Fibroblast of skin of right quadriceps (primary cell): ENCODE measurements at places on chromosomes 4 and X.
A peak's percentile ranks its signal among the peaks of the same experiment; 100 is the strongest.

GRCh38 chrX:118499295-118499694, 3.7 kb downstream of the DOCK11 start:
- no peak for DNase-seq

GRCh38 chr4:100208459-100208858, 18.2 kb upstream of the DDIT4L start:
- peak; percentile 18 for DNase-seq

- DNase-seq = peak; percentile 0
These were observed 453.1 kb downstream of the TRAM1L1 start for GRCh38 chr4:116632269-116632668.

GRCh38 chrX:5907207-5907606, 321.5 kb downstream of the NLGN4X start:
- no peak for DNase-seq

DNA sequence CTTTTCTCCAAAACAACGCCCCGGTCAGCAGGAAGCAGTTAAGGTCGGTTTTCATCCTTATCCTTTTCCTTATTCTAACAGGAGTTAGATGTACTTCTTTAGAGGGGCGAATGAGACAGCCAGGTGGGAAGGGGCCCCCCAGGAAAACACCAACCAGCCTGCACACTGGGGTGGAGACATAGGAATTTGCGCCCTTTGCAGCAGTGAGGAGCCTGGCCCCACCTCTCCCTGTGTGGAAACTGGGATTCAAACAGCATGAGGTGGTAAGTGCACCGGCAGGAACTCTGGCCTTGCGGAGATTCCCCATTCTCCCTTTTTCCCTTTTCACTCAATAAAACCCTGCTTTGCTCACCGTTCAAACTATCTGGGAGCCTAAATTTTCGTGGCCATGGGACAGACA, 8.0 kb upstream of the FAM47C start:
- DNase-seq = no peak

DNA sequence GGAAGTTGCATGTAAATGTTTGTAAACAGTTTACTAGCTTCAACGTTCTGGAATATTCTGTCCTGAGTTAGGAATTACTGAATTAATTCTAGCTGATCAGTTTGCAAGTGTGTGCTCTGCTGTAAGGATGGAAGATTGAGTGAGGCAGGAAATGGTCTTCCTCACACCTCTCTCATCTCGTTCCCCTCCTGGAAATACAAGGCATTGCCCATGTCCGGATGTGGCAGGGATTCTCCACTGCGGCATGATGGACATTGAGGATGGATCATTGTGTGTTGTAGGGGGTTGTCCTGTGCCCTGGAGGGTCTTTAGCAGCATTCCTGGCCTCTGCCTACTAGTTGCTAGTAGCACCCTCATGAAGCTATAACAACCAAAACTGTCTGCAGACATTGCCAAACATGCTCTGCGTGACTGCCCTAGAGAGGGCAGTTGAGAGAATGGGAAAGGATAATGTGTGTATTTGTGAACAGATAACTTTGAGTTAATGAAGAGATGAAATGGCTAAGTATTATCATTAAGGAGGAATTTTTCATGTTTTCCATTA, 12.6 kb downstream of the CA5B start:
- no peak for DNase-seq

DNA sequence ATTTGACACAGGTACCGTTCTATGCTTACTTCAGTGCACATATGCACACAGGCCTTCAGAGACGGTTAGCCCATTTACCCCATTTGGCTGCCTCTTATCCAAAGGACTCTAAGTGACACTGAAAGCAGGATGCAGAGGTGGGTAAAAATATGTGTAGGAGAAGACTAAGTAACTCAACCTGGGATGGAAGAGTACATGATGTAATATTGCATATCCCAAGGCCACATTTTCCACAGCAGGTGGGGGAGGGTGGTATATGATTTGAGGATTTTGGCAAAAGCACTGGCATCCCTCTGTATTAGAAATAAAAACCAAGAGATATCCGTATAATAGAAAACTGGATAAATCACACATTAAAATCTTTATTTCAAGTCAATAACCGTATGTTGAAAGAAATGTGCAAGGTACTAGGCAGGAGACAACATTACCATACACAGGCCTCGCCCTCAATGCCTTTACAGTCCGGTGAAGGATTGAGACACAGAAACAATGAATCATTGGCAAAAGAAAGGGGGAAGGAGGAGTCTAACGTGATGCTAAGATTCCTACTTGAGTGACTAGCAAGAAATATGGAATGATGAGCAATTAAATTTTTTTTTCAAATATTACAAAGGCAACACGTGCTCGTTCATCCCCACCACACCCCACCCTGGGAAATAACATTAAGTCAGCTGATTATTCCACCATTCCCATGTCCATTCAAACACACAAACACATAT, 161.0 kb upstream of the RASGEF1B start:
- DNase-seq = peak; percentile 53

DNA sequence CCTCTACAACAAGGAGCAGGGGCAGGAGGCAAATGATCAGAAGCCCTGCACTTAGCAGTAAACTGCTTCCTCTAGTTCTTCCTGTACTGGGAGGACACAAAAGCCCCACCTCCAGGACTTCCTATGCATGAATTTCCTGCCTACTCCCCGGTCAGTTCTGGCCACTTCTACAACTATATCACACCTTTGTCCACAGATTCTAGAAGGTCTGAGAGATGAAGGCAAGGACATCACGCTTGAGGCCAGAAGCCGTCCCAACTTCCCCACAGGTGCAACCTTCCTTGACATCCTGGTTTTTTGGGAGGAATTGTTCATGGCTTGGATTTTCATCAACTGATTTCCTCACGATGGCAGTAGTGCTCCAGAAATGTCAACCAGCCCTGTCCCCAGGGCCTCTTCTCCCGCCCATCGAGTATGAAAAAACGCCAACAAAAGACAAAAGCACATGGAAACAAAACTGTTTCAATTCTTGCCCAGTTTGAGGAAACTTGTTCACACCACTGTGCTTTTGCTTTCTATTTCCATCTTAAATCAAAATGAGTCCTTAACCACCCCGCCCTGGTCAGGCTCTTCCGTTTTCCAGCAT, 206.5 kb upstream of the STK26 start:
- no peak for DNase-seq

- no peak for DNase-seq
These were observed 1447.1 kb downstream of the PCDH19 start for GRCh38 chrX:98962996-98963395.

DNA sequence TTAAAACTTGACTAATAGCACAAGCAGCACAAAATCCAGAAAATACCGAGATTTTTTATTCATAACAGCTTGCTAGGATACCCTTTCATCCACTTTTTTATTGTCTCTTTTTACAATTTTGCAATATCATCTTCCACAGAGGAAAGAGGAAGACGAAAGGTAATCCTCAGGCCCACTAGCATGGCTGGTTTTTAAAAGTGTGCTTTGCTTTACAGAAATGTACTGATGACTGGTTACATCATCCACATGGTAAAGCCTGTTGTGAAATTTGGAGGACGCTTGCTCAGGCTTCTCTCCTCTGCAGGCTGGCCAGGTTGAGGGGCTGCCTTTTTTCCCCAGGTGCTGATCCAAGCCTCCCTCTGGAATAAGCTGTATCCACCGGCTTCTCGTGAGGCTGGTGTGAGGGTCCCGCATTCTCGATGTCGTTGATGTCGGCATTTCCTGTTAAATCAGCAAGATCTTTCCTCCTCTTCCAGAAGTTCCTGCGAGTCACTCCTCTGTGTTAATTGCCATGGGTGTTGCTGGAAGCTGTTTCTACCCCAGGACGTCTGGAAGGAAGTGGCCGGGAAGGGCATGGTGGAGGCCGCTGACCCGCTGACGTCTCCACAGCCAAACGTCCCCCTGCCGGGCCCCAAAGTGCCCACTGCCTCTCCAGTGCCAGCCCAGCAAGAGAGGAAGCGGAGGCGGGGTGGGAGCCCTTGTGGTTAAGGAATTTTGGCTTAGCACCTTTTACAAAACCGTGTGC, 5.8 kb upstream of the DGKQ start:
- DNase-seq = peak; percentile 44

- DNase-seq = no peak
These were observed 19.9 kb upstream of the TRIM61 start for GRCh38 chr4:164997324-164997723.

DNA sequence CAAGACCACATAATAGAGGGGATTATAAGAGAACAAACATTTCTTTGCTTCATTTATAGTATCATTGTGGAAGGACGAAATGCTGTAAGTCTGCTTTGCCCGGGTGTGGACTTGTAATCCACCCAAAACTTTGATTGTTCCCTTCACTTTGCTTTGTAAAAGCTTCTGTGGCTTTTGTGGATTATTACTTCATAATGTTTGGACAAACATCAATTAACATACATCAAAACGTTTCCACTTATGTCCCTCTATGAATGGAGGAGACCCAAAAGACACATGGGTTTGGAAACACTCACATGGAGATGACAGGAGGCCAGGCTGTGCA, 415.4 kb downstream of the SPRY1 start:
- no peak for DNase-seq

GRCh38 chrX:106484233-106484632, 127.5 kb upstream of the RADX start:
- no peak for DNase-seq

GRCh38 chr4:21802406-21802805, 146.2 kb downstream of the KCNIP4 start:
- peak; percentile 73 for DNase-seq
